ENCODE measurements at places on chromosomes 2 and 18.

DNA sequence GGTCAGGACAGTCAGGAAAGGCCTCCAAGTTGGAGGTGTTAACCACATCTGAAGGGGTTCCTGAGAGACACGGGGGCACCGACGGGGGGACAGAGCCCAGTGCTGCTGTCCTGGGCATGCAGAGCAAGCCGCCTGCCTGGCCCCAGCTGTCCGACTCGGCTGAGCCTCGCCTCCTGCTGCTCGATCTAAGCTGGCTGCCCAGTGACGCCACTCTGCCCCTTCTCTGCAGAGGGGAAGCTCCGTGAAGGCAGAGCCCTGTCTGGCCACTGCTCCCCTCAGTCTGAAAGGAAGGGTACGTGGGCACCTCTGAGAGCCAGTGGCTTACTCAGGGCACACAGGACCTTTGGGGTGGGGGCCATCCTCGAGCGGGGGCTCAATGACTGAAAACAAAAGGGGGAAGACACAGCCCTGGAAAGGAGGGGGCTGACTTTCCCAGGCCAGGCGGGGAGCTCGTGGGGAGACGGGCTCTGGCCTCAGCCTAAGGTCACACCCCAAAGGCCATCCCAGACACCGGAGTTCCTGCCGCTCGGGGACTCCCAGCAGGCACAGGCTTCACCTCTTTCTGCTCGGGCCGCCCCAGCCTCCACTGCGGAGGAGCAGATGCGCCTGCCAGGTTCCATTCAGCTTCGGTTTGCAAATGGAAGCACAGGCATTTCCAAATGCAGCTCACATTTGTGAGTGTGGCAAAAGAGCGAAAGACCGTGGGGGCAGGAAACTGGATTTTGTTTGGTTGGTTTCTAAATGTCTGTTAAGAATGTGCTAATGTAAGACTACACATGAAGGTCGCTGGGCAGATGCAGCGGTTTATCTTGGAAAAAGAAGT, 136.9 kb downstream of the HDAC4 start:
- no peak for DNase-seq

- DNase-seq, result no peak
Measured at GRCh38 chr18:48475635-48476549, 62.9 kb upstream of the CTIF start.

- DNase-seq, result no peak
Measured at GRCh38 chr2:457792-458424, 170.0 kb upstream of the ALKAL2 start.

- DNase-seq, result no peak
Measured at GRCh38 chr2:106030287-106031268, 163.5 kb downstream of the UXS1 start.

DNA sequence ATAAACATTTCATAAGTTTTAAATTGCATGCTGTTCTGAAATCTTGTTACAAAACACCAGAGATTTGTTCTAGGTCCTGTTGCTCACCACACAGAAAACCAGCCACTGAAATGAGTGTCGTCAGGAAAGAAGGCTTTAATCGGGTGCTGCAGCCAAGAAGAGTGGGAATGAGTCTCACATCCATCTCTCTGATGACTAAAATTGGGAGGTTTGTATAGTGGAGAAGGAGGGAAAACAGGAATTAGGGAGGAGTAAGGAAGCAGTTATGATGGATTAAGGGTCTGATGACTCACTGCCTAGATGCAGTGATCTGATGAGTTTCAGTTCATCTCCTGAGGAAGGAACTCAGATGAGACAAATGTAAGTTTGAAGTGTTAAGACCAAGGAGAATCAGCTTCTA, 42.1 kb upstream of the GPR39 start:
- no peak for DNase-seq

- DNase-seq, result no peak
Measured at GRCh38 chr2:156466739-156467405, 30.7 kb downstream of the GPD2 start.

Measured in activated naive CD4-positive, alpha-beta T cell (primary cell).